ENCODE measurements at places on chromosomes 6 and 20.

- H3K36me3 ChIP-seq: peaks cover 7% of the 10 kb centered on the region
- H3K4me1 ChIP-seq: 0 out of 2 replicates have a peak, but pooled peaks cover 2% of the 10 kb centered on the region
- no peak for DNase-seq
- H3K4me3 ChIP-seq: no peak overlapping the region
- no peak overlapping the region for H3K27ac ChIP-seq
These were observed 117.5 kb downstream of the DLL1 start for GRCh38 chr6:170173335-170173881.

DNA sequence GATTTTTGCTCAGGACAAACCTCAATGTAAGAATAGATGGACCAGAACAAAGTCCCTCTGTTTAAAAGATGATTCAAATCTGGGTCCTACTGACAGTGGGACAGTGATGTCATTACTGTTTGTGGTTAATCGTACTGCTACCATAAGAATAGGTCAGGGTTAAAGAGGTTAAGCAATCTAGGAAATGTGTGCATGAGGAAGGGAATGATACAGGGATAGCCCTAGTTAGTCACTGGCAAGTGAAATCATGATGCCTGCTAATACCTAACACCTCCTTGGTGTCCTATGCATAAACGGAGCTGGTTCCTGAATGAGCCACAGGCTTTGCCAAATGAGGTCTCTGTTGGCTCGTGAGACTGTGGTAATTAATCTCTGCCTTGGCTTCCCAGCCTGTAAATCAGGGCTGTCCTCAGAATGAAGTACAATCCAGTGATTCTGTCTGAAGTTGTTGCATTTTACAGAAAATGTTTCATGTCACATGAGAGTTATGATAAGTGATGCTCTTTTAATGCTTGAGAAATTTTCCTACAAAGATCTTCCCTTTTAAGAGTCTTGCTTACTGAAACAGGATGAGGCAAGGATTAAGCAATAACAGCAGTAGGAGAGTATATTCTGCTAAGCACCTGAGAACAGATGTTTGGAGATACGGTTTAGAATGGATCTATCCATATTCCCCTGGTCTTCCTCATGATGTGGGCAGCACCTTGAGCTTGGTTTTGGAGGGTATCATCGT lies 3.8 kb downstream of the MEP1A start:
- H3K27me3 ChIP-seq: no peaks in the 10 kb centered on the region
- H3K36me3 ChIP-seq: no peaks in the 10 kb centered on the region
- H3K27ac ChIP-seq: no peak overlapping the region
- no peak overlapping the region for H3K4me3 ChIP-seq
- H3K4me1 ChIP-seq: no peaks in the 10 kb centered on the region
- DNase-seq: no peak

GRCh38 chr20:45206725-45207124 lies at the start of gene SEMG1:
TSS of gene SEMG1 (plus strand) at chr20:45207033. CDS start at chr20:45207054, 21 bp downstream.
- DNase-seq: no peak
- H3K27me3 ChIP-seq: peaks cover 14% of the 10 kb centered on the region
- no peak within 1 kb of the TSS for H3K4me3 ChIP-seq
- H3K4me1 ChIP-seq: peaks cover 48% of the 10 kb centered on the region
- peaks cover 2% of the 10 kb centered on the region for H3K36me3 ChIP-seq

GRCh38 chr20:47124181-47124717 lies 229.6 kb downstream of the EYA2 start:
- H3K4me1 ChIP-seq: peaks cover 9% of the 10 kb centered on the region
- H3K4me3 ChIP-seq: no peak overlapping the region
- no peaks in the 10 kb centered on the region for H3K36me3 ChIP-seq
- no peak for DNase-seq
- H3K27ac ChIP-seq: no peak overlapping the region

GRCh38 chr6:79993012-79993910 lies 11.2 kb upstream of the TTK start:
- H3K27me3 ChIP-seq: no peaks in the 10 kb centered on the region
- peaks cover 27% of the 10 kb centered on the region for H3K4me1 ChIP-seq
- peaks cover 15% of the 10 kb centered on the region for H3K36me3 ChIP-seq
- H3K4me3 ChIP-seq: peak overlapping the region; percentile 26
- DNase-seq: no peak
- H3K27ac ChIP-seq: peak overlapping the region; percentile 74

DNA sequence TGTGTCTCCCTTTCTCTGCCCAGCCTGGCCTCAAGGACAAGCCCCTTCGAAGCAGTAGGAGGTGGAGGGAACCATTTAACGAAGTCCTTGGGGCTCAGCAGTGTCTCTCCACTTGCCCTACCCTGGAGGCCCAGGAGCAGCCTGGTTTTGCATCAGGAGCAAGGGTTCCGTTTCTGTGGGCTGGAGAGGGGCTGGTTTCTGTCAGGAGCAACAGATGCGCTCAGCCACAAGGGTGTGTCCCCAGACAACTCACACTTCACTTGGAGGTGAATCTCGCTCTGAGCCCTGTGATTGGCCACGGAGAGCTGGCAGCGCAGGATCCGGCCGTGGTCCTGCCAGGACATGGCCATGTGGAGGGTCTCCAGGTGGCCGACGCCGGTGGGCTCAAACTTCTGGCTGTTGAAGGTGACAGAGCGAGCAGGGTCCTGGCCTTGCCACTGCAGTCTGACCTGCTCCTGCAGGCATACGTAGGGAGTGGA lies 6.9 kb downstream of the SIGLEC1 start:
- H3K4me3 ChIP-seq: no peak overlapping the region
- no peak for DNase-seq
- no peaks in the 10 kb centered on the region for H3K36me3 ChIP-seq
- H3K27ac ChIP-seq: no peak overlapping the region
